ENCODE measurements at places on chromosomes 5 and 9.
A peak's percentile ranks its signal among the peaks of the same experiment; 100 is the strongest.

- DNase-seq = no peak
- peaks cover 86% of the 10 kb centered on the region for H3K36me3 ChIP-seq
- no peaks in the 10 kb centered on the region for H3K27me3 ChIP-seq
- H3K27ac ChIP-seq = no peak overlapping the region
Measured at GRCh38 chr5:80481019-80481893, 6.6 kb upstream of the FAM151B start.

DNA sequence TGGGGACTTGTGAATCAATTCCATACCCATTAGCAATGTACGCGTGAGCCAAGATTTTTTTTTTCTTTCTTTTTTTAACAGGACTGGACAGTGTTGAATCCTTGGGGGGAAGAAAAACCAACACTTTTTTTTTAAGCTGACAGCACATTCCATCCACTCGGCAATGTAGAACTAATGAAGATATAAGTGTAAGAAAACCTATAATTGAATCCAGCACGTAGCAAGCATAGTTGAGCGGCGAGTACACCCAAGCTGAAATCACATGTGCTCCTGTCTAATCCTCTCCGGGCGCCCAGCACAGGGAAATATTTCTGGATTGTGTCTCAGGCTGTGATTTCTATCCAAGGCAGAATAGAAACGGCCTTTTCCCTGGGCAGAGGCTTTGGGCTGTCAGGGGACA lies 118.2 kb downstream of the BOD1 start:
- H3K4me3 ChIP-seq = no peak overlapping the region
- no peak overlapping the region for H3K27ac ChIP-seq
- peaks cover 37% of the 10 kb centered on the region for H3K4me1 ChIP-seq
- DNase-seq = no peak
- H3K36me3 ChIP-seq = no peaks in the 10 kb centered on the region

DNA sequence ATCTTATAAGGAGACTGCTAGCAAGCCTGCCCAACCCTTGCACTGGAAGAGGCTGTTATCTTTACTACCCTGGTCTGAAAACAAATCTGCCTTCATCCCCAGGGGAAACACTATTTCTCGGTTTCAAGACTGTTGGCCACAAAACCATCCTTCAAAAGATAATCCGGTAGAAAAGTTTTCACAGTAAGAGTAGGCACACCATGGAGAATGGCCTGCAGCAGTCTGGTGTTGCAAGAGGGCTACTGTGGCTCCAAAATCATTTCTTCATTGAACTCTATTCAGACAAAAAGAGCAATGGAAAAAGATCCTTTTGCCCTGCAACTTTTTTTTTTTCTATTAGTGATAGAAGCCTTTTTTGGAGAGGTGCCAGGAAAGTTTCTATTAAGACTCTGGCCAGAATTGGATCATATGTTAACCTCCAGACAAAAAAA lies 163.9 kb downstream of the ARHGEF28 start:
- H3K4me3 ChIP-seq = no peak overlapping the region
- no peak overlapping the region for H3K27ac ChIP-seq
- no peak for DNase-seq
- H3K36me3 ChIP-seq = no peaks in the 10 kb centered on the region
- peaks cover 27% of the 10 kb centered on the region for H3K27me3 ChIP-seq

DNA sequence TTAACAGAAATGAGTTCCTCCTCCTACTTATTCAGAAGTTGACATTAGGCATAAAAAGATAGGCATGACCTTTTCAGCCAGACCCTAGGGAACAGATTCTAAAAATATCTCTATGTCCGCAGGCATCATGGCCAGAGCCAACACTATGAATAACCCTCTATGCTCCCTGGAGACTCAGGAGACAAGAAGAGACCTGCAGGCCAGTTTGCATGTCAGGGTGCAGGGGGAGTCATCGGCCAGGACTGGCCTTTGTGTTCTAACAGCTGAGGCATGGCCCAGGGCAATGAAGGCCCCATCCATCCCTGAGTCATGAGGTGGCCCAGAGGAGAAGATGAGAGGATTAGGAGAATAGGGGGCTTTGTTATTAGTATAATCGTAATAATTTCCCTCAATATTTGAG lies 93.8 kb downstream of the TMEM215 start:
- DNase-seq = no peak
- H3K27me3 ChIP-seq = peaks cover 9% of the 10 kb centered on the region
- H3K4me3 ChIP-seq = no peak overlapping the region
- H3K4me1 ChIP-seq = no peaks in the 10 kb centered on the region
- no peak overlapping the region for H3K27ac ChIP-seq

DNA sequence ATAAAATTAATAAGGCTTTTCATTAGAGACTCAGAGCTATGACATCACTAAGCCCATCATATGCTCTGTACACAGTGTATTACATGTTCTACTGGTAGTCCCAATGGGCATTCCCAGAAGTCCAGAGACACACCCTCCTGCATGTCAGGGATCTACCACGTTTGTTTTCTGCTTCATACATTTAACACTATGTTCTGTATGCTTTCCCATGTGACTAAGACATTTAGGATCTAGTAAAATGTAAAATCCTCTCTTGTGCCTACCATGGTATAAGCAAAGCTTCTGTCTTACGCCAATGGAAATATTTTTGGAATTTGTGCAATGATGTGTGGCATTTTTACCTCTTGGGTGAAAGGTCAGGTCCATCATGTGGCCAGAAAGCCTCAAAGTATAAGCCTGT lies 192.4 kb downstream of the ADAMTSL1 start:
- no peak for DNase-seq
- H3K4me3 ChIP-seq = no peak overlapping the region
- no peaks in the 10 kb centered on the region for H3K36me3 ChIP-seq
- H3K27ac ChIP-seq = no peak overlapping the region
- no peaks in the 10 kb centered on the region for H3K4me1 ChIP-seq

- DNase-seq = no peak
- H3K27ac ChIP-seq = peak overlapping the region; percentile 74
- H3K4me1 ChIP-seq = peaks cover 53% of the 10 kb centered on the region
- H3K27me3 ChIP-seq = no peaks in the 10 kb centered on the region
- H3K4me3 ChIP-seq = no peak overlapping the region
- H3K36me3 ChIP-seq = peaks cover 12% of the 10 kb centered on the region
Measured at GRCh38 chr5:76425146-76425545, 22.1 kb downstream of the IQGAP2 start.

DNA sequence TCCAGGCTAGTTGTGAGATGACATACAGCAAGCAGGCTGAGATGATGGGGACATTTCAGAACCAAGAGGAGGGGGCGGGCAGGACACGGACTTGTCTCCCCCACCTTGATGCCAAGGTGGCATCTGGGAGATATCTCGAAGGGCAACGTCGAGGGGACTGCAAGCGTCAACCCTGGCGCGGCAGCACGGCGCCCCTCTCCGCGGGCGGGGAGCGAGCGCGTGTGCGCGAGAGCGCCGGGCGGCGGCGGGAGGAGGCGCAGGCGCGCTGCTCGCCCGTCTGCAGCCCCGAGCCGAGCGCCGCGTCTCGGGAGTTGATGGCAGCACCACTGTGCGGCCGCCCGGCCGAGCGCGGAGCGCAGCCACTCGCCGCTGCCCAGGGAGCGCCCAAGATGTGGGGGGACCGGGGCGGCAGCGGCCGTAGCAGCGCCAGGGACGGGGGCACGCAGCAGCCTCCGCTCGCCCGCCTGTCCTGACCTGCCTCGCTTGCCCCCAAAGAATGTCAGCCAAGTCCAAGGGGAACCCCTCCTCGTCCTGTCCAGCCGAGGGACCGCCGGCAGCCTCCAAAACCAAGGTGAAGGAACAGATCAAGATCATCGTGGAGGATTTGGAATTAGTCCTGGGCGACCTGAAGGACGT lies at the start of gene PRR16:
TSS of gene PRR16 (plus strand) at position 310 of the 636 bp plus-strand sequence.
- DNase-seq = peak; percentile 76
- peak within 1 kb of the TSS; percentile 88 for H3K4me3 ChIP-seq
- H3K27me3 ChIP-seq = peaks cover 44% of the 10 kb centered on the region
- no peaks in the 10 kb centered on the region for H3K36me3 ChIP-seq
- no peak within 1 kb of the TSS for H3K27ac ChIP-seq
- H3K4me1 ChIP-seq = peaks cover 26% of the 10 kb centered on the region

All from nephron progenitor cell (in vitro differentiated cells).